Progenitor cell of endocrine pancreas (in vitro differentiated cells): ENCODE measurements at places on chromosomes 3 and 15. TPM values are rescaled to one million over a fixed set of nuclear protein-coding genes. Genes with fewer than 3 reads are reported as not detected.

The FSIP1 gene
- total RNA-seq, result 1.6 and 2.5 TPM in 2 replicates

The IL17RB gene
- 10.9 and 11.1 TPM in 2 replicates for total RNA-seq

The GHSR gene
- not detected in 2 replicates for total RNA-seq

The PRICKLE2 gene
- 23.2 and 25.3 TPM in 2 replicates for total RNA-seq

The CYP1A2 gene
- not detected in 2 replicates for total RNA-seq

The NGLY1 gene
- total RNA-seq, result 43.9 and 44.5 TPM in 2 replicates
